ENCODE measurements at places on chromosomes 6 and 20.

DNA sequence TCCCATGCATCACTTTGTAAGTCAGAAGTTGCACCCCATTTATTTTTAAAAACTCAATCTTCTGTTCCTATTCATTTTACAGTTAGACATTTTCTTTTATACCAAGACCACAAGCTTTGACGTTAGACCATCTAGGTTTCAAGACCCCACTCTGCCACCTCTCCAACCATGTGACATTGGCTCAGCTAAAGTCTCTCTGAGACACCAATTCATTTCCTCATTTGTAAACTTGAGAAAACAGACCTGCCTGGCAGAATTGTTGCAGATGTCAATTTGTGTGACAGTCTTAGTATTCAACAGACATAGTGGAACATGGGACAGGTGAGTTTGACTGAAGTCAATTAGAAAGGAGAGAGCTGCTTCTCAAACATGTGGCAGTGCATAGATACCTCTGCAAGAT, 55.6 kb upstream of the CSE1L start:
- no peak for DNase-seq

DNA sequence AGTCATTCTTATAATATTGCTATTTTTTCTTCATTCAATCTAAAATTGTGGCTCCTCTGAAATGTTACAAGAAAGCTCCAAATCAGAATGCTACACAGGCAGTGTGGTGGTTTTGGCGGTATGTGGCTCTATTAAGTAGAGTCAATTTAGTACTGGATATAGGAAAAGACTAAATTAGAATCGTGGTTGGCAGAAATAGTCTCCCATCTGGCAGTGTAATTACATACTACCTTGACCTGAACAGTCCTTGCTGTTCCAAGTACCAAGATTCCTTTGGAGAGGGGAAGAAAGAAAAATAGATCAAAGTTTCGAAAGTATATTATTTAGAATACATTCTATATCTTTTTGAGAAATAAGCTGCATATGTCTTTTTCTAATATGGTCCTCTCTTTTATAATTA, 78.2 kb downstream of the C6orf118 start:
- DNase-seq: no peak

DNA sequence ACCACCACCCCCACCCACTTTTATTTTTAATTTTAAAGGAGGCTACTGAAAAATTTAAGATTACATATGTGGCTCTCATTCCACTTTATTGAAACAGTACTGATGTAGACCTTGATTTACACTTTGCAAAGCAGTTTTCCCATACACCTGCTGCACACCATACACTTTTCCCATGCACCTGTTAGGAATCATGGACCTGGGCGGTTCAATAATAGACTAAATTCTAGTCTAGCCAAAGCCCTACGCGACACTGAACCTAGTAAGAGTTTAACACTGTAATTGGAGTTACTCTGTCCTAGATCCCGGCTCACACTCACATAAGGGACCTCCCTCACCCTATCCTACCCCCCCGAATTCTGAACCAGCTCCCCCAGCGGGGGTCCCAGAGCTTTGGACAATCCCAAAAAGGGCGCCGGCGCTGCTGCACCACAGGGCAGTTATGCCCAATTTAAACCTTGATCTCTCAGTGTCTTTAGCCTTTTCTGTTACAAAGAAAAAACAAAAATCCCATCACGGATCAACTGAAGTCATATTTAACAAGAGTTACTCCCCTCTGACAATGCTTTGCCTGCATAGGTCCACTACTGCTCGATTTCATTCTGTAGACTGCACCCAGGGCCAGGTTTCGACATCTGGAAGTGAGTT, 2.4 kb upstream of the GCLC start:
- no peak for DNase-seq

DNA sequence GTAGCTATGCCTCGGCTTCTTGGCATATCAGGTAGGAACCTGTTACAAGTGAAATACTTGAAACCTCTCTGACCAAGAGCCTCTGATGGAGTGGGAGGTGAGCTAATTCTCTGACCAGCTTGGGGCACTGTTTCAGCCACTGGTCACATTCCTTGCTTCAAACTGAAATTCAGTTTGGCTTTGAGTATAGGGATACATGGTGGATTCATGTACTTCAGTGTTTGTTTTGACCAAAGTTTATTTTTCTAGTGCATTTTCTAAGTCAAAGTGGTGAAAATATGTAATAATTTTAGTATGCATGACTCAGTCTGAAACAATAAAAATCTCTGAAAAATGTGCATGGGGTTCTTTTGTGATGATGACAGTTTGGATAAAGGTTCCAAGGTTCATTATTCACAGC, 18.6 kb downstream of the TTPAL start:
- no peak for DNase-seq

GRCh38 chr6:15893556-15894253, 230.9 kb upstream of the DTNBP1 start:
- no peak for DNase-seq

GRCh38 chr6:40852779-40853373, 186.1 kb downstream of the UNC5CL start:
- no peak for DNase-seq

GRCh38 chr6:131741688-131742393, 31.0 kb upstream of the CTAGE9 start:
- DNase-seq: no peak

GRCh38 chr6:77876300-77876699, 223.5 kb downstream of the MEI4 start:
- DNase-seq: no peak

- DNase-seq: no peak
These were observed 45.8 kb downstream of the SNX9 start for GRCh38 chr6:157868835-157869234.

DNA sequence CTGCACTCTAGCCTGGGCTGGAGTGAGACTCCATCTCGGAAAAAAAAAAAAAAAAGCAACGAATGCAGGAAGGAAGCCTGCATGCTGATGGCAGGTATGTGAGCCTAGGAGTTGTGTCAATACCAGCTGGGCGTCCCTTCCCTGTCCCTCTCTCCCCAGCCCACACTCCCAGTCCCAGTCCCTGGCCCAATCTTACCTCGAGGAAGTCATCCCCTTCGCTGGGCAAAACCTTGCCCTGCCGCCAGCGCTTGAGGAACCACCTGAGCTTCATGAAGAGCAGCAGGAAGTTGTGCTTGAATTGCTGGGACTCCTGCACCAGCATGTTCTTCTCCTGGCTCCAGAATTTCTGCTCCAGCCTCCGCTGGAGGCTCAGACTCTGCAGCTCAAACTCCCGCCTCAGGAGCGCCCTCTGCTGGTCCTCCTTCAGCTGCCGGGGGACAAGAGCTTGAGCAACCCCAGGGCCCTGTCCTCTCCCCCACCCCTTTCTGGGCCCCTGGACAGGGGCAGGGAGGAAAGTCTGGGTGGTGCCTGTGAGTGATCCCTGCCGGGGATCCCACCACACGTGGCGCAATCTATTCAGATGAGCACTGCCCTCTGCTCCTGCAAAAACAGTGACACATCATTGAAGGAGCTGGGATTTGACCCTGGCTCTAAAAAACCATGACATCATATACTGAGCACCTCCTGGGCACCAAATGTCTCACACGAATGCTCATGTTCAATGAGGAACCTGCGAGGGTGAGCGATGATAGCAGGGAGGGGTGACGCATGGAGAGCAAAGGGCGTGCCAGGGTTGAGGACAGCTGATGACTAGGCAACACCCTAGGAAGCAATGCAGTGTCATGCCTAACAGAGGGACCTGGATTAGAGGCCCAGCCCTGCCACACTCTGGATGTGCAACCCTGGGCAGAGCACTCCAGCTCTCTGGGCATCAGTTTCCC, 35.0 kb upstream of the DSN1 start:
- DNase-seq: no peak

All from NCI-H1105 treated with DMSO at 0.1 percent for 48 hours (cell line).